Activated CD4-positive, alpha-beta T cell treated with anti-CD3 and anti-CD28 coated beads, Interleukin-2, amount 50 U/mL, for 4 hours (primary cell): ENCODE measurements at places on chromosomes 12 and 14.

DNA sequence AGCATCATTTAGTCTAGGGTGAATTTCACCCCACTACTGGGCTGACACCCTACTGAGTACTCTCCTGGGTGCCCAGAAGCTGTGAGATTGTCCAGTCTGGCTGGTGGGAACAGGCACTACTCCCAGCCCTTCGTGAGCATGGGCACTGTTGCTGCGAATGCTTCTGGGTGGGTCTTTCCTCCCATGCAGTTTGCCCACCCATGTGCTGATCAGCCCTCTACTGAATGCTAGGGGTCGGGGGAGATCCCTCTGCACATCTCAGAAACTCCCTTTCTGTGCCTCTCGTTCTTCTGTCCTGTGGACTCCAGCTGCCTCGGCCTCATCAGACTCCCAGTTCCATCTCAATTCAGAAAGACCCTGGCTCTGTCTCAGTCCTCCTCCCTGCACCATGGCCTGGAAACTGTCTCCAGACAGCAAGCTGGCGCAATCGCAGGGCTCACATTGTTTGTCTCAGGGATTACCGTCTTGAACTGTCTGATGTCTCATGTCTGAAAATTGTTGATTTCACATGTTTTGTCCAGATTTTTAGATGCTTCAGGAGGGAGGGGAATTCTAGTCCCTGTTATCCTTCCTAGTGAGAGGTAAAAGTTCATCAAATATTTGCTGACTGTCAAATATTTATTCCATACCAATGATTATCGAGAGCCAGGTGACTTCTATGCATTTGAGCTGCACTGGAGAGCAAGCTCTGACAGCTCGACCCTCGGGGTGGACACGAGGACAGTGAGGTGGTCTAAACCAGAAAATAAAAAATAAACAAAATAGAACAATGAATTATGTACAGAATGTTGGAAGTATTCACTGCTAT lies 316.6 kb upstream of the RTL1 start:
- DNase-seq, result no peak

DNA sequence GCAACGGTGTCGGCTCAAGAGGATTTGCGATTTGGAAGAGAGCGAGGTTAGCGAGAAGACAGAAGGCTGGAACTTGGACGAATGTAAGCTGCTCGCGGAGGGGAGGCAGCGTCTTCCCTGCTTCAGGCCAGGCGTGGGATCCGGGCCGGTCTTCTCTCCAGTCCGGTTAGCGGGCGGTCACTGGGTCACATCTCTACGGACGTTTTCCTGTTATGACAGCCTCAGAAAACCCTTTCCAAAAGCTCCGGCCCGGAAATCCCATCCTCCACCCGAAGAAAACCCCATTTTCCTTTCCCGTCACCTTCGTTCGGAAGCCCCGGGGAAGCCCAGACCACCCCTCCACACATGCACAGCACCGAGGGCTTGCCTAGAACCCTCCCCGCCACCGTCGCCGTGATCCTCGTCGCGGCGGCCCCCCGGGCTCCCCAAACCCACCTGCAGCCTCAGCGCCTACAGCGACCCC lies 268 bp downstream of the NDUFB1 start:
- DNase-seq, result no peak

DNA sequence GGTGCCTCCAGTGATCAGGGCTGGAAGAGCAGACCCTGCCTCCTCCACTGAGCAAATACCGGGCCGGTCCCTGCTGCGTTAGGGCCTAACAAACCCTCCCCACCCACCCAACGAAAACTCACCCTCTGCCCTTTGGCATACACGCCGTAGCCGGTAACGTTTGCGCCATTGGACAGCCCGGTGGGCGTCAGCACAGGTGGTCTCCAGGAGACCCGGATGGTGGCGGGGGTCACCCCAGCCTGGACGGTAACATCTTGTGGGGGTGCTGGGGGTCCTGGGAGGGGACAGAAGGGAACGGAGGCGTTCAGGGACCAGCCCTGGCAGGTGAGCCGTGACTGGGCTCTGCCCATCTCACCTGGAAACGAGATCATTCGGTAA lies 100.5 kb downstream of the PIWIL1 start:
- DNase-seq, result no peak

GRCh38 chr14:49940808-49941421 lies 48.0 kb downstream of the ARF6 start:
- no peak for DNase-seq

GRCh38 chr12:75482646-75483045 lies 2.1 kb downstream of the GLIPR1 start:
- DNase-seq, result no peak

GRCh38 chr14:56142314-56142713 lies 24.1 kb downstream of the PELI2 start:
- DNase-seq, result no peak

DNA sequence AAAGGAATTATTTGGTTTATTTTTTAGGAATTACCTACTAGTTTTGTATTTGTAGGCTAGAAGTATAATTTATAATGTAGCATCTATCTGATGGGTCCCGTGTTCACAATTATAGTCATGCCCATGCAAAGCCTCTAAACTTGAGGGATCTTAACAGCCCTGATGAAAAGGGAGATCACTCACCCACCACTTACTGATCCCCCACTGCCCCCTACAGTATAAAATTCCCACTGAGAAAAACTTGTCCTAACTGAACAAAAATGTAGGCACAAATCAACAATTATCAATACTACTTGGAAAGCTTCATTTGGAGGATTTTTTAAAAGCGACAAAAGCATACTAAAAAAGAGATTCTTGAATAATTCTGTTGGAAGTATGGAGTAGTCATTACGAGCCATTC lies 21.0 kb downstream of the WIF1 start:
- DNase-seq, result no peak

GRCh38 chr12:43293396-43293795 lies 258.6 kb downstream of the ADAMTS20 start:
- no peak for DNase-seq

DNA sequence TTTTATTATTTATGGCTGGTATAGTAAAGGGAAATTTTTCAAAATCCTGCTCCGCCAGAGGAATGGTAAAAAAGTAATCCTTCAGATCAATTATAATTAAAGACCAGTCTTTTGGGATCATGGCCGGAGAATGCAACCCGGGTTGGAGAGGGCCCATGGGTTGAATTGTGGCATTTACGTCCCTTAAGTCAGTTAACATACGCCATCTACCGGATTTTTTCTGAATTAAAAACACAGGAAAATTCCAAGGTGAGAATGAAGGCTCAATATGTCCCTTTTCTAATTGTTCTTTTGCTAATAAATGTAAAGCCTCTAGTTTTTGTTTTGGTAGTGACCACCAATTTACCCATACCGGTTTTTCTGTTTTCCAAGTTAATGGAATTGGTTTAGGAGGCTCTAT lies 602.8 kb downstream of the ALG10 start:
- DNase-seq, result no peak

- no peak for DNase-seq
These were observed 126.4 kb downstream of the TBC1D30 start for GRCh38 chr12:64950711-64951298.

DNA sequence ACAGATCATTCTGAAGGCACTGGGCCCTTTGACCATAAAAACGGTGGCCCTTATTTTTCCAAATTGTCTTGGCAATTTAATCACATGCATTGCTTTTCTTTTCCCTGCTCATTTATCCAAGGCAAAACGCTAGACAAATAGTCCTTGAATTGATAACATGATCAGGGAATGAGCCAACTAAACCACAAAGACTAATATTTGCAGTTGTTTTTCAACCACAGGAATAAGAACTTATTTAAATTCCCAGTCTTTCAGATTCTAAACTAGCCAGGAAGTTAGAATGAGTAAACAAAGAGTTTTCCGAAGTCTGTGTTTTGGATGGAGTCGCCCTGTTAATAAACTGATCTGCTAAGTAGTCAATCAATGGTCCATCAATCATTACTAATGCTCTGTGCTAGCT lies 14.9 kb downstream of the TBX5 start:
- no peak for DNase-seq

DNA sequence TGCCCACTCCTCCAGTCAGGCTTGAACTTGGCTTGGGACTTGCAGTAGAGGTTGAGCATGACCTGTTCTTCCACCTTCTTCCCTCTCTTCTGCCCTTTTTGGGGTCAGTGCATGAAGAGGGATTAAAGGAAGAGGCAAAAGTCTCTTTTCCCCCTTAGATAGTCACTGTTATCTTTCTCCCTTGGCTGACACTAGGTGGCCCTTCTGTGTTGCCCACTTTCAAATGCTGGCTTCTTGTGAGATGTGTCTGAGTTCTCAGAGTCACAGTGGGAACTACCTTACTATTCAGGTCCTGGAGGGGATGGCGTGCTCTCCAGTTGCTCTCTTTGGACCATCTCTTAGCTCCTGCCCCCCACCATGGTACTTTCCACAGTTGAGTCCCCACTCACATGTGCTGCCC lies 73.6 kb downstream of the GPR65 start:
- DNase-seq, result no peak

- no peak for DNase-seq
These were observed 159.5 kb downstream of the TMEM132C start for GRCh38 chr12:128426511-128426910.
